ENCODE measurements at places on chromosomes 16 and 17.

GRCh38 chr17:19294443-19294842, 57.3 kb downstream of the EPN2 start:
- DNase-seq = no peak

DNA sequence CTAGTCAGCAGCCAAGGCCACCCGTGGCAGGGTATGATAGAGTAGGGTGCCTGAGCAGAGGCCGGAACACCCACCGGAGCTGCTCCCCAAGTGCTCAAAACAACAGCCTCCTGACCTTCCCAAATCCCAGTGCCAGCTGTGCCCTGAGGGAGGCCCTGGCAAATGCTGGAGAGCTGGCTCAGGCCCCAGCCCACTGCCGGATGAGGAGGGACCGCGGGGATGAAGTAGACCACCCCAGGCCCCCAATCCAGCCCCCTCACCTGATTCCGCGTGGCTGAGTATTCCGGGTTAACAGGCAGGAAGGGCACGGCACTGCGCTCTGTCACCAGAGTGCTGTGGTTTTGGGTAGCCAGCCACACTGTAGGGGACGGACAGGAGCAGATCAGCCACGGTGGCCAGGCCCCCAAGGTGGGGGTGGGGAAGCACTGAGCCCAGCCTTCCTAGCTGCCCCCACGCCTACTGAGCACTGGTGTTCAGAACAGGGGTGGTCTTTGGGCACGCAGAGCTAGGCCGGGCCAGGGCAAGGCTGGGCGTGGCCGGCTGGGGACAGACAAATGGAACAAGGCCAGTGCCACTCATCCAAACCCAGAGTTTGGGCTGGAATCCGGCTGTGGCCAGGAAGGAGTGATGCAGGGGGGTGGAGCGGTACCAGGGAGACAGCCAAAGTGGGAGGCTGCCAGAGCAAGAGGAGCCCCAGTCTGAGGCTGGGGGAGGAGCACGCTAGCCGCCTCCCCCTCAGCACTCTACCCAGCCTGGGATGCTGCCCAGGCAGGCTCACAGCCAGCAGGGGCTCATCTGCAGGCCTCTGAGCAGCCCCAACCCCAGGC, 9.1 kb downstream of the TP53I13 start:
- no peak for DNase-seq

GRCh38 chr16:407253-407652, 5.6 kb downstream of the DECR2 start:
- no peak for DNase-seq

- DNase-seq = no peak
Observed at GRCh38 chr16:88078111-88078775, 127.0 kb downstream of the BANP start.

- DNase-seq = no peak
Observed at GRCh38 chr17:6099492-6099891, 29.3 kb downstream of the WSCD1 start.

DNA sequence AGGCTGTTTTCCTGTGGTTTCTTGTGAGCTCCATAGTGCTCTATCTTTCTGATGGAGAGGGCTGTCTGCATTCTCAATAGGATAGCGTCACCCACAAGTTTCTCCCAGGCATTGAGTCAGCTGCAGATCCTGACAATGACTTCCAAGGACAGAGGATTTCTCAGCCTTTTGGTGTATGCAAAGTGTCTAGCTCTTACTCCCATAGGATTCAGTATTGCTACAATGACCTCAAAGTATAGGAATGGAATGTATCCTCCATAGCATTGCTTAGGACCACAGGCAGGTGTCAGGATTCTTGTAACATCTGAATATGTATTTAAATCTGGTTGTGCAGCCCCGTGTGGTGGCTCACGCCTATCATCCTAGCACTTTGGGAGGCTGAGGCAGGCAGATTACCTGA, 32.3 kb downstream of the SMIM36 start:
- DNase-seq = no peak
